ENCODE measurements at places on chromosomes 5 and 9.

DNA sequence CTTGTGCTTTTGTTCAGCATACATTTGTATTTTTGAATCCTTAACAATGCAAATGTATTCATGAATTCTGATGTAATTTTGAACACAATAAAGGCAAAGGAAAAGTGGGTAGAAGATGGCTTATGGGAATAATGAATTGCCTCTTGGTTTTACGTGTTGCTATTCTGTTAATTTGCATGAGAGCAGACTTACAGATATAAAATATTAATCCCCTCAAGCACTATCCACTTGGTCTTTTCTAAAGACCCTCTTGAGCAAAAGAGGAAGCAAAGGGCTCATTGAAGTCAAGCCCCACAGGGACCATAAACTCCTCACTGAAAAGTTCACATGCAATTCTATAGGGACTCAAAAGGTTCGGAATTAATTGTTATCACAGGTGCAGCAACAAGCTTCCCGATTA, 51.9 kb downstream of the OSTF1 start:
- DNase-seq: no peak

GRCh38 chr5:136749016-136749415, 383.7 kb upstream of the TRPC7 start:
- DNase-seq: no peak

GRCh38 chr9:93255494-93255867, 71.5 kb downstream of the WNK2 start:
- DNase-seq: no peak

DNA sequence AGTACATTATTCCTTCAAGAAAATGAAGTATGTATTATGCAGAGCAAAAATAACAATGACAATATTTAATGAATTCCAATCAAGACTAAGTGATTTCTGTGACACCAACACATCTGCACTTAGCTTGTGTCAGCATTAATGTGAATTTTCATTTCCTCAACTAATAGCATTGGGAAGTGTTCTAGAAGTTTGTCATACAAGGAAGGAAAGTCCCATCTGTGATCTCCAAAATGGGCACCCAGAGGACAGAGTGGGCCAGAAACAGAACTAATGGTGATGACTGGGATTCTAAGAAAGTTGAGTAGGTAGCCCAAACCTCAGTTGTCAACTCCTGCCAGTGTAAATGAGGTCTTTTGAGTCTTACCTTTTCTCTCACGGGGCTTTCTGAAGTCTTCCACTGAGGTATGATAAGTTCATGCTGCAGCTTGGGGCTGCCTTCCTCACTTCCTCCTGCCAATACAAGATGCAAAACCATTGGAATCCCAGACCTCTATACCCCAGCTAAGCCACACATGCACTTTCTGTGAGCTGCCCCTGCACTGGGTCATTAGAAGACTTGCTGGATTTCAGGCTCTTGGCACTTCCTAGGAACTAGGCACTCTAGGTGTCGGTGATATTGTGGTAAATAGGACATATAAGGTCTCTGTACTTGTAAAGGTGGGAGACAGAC, 4.9 kb downstream of the ADAM19 start:
- no peak for DNase-seq

DNA sequence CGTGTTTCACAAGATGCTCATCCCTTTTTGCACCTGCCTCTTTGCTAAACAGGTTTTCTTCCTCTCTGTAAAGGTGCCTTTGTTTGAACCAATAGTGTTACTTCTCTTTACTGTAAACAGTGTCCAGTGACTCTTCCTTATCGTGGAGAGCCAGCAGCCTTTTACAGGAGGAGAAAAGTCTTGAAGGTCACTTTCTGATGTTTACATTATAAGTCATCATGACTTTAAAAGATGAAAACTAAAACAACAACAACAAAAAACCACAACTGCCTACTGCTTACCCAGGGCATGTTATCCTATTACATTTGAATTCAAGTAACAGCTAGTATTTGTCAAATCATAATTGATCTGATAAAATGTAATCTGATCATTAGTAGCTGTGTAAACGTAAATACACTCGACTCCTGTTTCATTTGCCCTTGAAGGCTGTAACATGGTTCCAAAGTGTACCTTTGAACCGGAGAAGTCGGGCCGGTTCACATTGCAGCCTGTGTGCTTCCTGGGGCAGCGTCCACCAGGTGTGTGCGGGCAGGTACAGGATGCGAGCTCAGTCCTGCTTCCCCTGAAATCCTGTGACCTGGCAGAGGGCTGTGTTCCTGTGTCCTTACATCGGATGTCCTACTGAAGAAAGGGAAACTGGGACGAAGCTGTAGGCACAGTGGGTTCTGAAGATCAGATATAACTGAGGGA, 118.1 kb downstream of the C9orf152 start:
- no peak for DNase-seq

- no peak for DNase-seq
Measured at GRCh38 chr5:168123631-168124528, 167.6 kb upstream of the WWC1 start.

DNA sequence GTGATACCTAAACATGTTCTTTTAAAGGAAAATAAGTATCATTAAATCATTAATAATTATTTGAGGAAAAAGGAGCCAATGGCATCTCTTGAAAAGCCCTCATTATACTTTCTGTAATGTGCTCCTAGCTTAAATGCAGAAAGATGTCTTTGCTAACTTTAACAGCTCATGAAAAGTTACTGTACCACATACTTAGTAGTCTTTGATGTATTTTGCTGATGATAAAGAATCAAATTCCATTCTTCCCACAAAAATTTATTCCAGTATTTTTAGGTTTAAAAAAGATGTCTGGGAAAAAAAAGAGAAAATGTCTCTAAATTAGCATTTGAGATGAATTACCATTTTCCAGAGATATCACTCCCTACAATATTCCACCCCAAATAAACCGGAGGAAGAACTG, 112.5 kb downstream of the PPP2R2B start:
- no peak for DNase-seq

DNA sequence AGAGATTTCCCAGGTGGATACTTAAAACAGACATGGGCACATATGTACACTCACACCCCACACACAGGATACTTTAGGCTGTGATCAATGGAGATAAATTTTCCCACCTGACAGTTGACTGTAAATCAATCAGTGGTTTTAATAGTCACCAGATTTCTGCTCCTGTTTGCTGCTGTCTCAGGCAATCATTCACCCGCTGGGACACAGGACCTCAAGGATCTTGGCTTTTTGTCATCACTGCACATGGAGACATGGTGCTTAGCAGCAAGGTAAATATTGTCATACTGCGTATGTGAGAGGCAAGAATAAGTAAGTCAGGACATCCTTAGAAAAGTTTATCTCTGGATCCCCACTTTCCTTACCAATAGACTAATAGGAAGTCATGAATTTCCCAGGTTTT, 60.8 kb upstream of the KLF9 start:
- no peak for DNase-seq

GRCh38 chr9:21994556-21995005, at the start of gene CDKN2B-AS1:
TSS of gene CDKN2B-AS1 (plus strand) at chr9:21994791.
- no peak for DNase-seq

DNA sequence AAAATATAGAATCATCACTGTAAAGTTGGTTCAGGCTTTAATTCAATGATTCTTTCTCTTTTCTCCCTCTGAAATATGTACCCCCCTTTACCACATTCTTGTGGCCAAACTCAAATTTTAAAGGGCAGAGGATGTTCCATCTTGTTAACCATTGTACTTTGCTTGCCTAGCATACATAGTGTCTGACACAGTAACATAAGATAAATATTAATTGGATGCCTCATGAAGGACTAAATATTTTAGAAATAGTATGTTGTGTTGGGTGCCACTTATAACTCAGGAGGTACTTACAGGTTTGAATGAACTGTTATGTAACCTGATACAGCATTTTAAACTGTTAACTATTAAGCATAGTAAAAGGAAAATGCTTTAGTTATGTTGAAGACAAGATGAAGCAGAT, 71.5 kb downstream of the NIPBL start:
- DNase-seq: no peak

GRCh38 chr5:7462758-7463157, 66.8 kb downstream of the ADCY2 start:
- DNase-seq: no peak

DNA sequence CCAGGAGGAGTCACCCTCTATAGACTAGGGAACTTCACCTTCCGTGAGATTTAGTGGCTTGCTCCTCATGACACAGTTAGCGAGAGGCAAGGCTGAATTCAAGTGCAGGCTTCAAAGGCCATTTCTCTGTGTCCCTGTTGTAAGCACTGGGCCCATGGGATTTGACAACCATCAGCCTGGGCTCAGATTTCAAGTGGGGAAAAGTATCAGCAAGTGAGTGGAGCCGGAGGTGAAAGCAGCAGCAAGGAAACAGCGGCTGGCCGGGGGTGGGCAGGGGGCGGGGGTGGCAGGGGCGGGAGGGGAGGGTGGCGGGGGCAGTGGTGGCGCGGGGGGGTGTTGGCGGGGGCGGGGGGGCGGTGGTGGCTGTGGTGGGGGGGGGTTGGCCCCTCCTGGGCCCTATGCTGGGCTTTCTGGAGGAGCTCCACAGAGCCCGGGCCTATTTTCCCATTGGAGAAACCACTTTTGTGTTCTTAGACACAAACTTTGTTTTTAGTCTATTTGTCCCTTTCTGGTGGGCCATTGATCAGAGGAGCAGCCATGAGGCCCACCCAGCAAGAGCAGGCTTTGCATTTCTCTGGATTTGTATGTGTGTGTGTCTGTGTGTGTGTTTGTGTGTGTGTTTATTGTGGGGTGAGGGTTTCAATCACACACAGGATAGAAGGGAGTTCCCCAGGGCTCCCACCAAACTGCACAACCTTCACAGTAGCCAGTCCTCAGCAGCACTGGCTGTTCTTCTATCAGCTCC, 165.4 kb upstream of the RAI14 start:
- no peak for DNase-seq

DNA sequence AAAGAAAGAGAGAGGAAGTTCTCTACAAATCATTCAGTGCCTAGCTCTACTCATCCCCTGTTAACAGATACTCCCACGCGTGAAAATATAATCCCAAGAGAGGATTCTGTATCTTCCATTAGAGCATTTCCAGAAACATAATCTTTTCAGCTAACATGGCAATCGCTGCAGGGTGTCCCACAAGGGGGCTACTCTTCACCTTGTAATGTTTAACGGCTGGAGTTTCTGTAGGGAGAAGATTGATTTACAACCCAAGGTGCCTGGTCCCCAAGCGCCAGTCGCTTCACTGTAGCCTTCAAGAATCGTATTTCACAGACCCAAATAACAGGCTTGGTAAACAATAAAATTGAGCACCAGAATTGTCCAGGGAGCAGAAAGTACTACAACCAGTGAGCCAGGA, 318.7 kb downstream of the TLE1 start:
- DNase-seq: no peak

DNA sequence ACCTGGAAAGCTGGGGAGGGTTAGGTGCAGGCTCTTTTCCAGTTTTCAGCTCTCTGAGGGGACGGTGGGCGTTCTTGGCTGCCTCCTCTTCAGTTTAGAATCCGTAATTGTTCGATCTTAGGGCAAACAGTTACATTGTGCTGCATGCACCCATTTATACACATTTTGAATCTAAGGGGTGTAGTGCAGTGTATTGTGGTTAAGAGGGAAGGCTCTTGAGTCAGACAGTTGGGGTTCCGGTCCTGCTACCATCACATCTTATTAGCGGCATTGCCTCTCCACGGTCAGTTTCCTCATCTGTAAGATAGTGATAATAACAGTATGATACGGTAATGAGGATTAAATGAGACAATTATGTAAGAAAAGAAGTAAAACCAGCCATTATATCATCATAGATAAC, 625 bp downstream of the EXOSC2 start:
- DNase-seq: no peak

- DNase-seq: no peak
Measured at GRCh38 chr5:166013415-166013814, 2278.0 kb upstream of the WWC1 start.

DNA sequence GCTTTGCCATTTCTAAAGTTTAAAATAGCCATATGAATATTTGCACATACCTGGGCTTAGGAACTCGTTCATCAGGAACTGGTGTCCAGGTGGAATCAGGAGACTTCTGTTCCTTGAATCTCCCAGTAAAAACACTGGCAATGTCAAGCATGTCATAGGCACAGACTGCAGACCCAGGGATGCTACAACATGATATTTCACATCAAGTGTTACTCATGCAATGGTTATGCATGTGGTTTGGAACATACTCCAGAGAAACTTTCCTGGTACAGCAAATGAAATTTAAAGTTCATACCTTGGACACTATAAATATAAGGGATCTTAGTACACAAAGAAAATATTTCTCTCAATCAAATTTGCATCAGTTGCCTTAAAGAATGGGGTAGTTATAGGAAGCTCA, 92.2 kb downstream of the SEMA6A start:
- no peak for DNase-seq

DNA sequence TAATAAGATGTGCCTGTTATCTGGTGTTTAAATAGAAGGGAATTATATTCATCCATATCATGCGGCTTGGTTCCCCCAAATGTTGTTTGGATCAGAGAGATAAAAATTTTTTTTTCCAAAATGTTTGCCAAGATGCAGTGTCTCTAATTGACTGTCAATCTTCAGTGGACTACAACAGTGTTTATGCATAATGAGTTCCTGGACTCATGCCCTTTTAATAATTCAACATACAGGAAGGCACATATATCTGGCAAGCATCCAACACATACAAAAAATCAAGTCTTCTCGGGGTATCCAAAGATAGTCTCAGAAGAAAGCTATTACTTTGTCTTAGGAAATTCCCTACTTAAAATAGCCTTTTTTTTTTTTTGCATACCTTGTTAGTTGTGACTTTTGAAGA, 1534.7 kb downstream of the EFNA5 start:
- no peak for DNase-seq

DNA sequence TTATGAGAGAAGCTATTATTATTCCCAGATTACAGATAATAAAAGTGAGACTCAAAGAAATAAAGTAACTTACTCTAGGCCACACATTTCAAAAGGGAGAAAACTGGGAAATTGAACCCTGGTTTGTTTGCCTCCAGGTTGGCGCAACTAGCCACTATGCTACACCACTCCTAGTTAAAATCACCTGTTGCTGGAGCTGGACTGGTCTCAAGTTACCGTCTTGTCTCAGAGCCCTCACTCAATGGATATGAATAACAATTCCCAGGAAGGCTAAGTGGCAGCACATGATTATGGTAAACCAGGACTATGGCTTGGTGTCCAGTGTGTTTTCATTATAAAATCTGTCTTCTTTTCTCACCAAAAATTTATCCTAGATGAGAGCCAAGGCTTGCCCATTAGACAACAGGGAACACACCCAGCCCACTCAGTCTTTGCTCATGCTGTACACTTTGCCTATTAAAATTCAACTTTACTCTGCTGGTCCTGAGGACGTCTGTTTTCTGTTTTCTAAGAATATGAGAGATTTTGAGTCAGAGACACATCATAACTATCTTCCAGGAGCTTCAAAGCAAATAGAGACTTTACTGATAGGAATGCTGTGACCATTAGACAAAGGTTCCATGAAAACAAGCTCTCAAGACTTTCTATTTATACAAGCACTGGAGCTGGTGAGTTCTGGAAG, 58.1 kb downstream of the ADRB2 start:
- no peak for DNase-seq
